ENCODE measurements at places on chromosomes 1 and 21. TPM values are rescaled to one million over a fixed set of nuclear protein-coding genes. Genes with fewer than 3 reads are reported as not detected.
A peak's percentile ranks its signal among the peaks of the same experiment; 100 is the strongest.

The LRRC53 gene
- total RNA-seq: not detected

GRCh38 chr1:21021311-21021710 lies 155.4 kb downstream of the EIF4G3 start:
- no peak for DNase-seq

The GRIK3 gene
- total RNA-seq: 0.61 TPM

- no peak for DNase-seq
Observed at GRCh38 chr1:23592209-23592892, 33.0 kb upstream of the ID3 start.

DNA sequence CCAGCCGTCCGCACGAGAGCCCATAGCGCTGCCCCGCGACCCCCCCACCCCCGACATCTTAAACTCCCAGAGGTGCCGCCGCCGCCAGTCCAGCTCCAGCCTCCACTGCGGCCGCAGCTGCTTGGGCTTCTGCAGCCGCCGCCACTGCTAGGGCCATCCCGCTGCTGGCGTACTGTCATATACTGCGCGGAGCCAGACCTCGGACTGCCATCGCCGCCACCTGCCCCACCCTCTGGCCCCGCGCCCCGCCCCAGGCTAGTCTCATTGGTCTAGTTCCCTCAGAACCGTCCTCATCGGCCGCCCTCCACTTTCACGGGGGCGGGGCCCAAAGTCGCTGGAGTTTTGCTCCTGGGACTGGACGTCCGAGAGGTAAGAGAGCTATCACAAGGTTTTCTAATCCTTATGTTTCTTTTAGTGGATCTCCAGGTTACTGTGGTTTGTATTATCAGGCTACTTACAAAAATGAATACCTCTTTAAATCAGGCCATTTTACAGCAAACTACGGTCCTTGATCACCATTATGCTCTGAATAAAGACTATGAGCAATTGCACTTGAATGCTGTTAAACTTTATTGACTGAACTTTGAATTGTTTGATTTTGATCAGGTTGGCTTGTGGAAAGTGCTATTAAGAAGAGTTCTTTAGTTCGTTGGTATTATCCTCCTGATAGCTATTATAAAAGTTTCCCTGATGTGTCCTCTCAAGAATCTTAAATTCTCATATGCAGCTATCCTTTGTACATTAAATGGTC lies 2.8 kb upstream of the CD1D start:
- DNase-seq: peak; percentile 95

GRCh38 chr1:214491468-214492146 lies 59.8 kb downstream of the PTPN14 start:
- no peak for DNase-seq

GRCh38 chr21:44530903-44531605 lies 8.9 kb downstream of the KRTAP10-1 start:
- DNase-seq: peak; percentile 2

The DCST2 gene
- total RNA-seq: 0.57 TPM

The SHE gene
- 14.4 TPM for total RNA-seq

The USP1 gene
- total RNA-seq: 14.5 TPM

- no peak for DNase-seq
Observed at GRCh38 chr1:113836534-113836933, 24.3 kb upstream of the RSBN1 start.

DNA sequence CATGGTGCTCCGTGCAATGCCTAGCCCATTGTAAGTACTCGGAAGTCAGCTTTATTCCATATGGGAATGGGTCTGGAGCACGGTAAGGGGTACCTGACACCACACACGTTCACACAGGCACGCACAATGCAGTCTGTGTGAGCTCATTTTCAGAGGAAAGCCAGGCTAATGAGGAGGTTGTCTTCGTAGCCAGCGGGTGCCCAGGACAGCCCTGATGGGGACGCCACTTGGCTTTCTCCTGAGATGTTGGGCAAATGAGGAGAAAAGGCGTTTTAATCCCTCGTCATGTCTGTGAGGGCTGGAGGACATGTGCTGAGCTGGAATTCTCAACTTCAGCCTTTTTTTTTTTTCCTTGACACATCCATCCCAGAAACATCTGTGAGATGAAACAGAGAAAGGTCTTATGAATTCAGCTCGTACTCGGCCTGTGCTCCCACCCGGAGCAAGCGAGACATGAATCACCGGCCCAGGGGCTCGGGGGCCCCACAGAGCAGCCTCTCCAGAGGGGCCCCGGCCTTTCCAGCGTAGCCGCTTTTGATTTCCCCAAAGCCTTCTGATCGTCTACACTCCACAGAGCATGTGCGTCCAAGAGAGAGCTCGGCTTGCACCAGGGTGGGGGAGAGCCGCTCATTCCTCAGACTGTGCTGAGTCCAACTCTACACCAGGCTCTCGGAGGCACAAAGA lies 125.1 kb downstream of the EPHB2 start:
- DNase-seq: no peak

The FAM72C gene
- total RNA-seq: not detected

DNA sequence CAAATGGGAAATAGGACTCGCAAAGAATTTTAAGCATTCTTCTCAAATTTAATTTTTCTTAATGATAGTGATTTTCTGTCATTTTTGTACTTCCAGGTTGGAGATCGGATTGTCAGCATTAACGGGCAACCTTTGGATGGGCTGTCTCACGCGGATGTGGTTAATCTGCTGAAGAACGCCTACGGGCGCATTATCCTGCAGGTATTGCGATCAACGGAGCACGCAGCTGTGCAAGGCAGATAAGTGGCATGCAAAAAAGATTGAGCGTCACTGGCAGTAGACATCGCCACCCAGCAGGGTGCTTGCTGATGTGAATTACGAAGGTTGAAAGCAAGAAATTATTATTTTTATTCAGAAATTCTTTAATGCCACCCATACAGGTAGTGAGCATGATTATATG lies 65.9 kb upstream of the L1TD1 start:
- DNase-seq: no peak

All from heart right ventricle (tissue), 16 donors.